Right forelimb (tissue), 1 donor: ENCODE measurements at places on chromosomes 6 and 20.
A peak's percentile ranks its signal among the peaks of the same experiment; 100 is the strongest.

DNA sequence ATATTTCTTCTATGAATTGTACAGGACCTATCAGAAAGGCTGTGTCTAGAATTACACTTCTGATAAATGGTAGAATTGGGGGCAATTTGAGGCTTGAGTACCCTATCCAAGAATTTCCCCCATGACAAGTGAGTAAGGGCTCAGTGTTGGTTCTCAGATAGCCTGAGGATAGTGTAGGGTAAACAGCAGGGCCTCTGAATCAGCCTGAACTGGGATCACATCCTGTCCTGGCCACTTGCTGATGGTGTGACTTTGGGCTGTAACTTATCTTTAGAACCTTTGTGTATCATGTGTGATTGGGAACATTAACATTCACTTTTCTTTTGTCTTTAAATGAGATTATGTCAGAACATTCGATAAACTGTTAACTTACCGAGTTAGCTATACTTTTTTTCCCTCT, 151.0 kb downstream of the CLIC5 start:
- DNase-seq, result no peak

- peak; percentile 60 for DNase-seq
These were observed 11.9 kb downstream of the VSTM2L start for GRCh38 chr20:37914672-37915433.

GRCh38 chr6:6803180-6803977, 214.9 kb downstream of the LY86 start:
- DNase-seq, result no peak

DNA sequence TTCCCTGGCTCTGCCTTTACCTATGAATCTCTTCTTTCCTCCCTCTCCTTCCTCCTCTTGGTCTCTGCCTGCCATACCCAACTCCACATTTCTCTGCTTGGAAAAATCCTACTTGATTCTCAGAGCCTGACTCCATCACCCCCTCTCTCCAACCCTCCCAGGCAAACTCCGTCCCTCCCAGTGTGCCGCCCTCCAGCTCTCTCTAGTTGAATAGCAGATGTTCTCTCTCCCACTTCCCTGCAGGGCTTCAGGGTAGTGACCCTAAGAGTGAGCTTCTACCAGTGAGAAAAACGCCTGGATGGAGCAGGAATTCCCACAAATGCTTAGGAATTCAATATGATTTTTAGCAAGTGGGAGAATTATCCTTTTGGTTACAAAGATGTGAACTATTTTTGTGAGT, 141.6 kb downstream of the MTHFD1L start:
- DNase-seq, result no peak

GRCh38 chr6:55198715-55199114, 24.4 kb downstream of the HCRTR2 start:
- no peak for DNase-seq

GRCh38 chr6:170448751-170449630, 104.1 kb downstream of the PSMB1 start:
- no peak for DNase-seq

DNA sequence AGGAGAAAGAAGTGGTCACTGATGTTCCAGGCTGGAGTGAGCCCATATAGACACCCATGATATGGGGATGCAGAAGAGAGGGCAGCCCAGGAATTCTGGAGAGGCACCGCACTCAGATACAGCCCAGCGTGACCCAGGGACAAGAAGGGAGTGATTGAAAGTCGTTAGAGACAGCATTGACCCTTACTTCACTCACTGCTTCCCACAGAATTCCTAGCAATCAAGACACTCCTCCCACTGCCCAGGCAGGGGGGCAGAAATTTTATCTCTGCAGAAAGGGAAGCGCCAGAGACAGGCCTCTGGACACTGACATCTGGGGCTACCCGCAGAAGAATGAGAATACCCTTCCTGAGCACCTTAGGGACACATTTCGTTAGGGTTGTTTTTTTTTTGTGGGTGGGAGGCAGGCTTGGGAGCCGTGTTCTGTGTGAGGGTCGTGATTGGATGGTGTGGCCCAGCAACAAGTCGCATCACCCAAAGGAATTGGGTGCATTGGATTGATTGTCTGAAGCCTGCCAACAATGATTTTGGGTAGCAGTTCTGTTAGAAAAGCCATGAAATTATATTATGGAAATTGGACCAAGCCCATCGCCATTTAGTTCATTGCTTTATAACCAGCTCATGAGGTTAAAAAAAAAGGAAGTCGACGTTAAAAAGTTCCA, 45.9 kb upstream of the MAP3K4 start:
- DNase-seq, result no peak

DNA sequence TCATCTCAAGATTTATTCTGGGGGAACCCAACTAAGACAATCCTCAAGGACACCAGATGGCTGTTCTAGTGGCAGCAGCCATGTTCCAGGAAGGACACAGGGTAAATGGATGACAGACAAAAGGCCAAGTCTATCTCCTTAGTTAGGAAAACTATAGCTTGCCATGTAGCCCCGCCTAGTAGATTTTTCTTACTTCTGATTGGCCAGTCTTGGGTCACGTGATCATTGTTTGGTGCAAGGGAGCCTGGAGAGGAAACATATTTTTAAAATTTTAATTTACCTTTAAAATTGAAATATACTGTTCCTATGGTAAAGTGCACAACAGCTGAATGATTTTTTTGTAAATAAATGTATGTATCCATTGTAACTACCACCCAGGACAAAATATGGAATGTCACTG, 4.4 kb upstream of the KCNS1 start:
- no peak for DNase-seq

DNA sequence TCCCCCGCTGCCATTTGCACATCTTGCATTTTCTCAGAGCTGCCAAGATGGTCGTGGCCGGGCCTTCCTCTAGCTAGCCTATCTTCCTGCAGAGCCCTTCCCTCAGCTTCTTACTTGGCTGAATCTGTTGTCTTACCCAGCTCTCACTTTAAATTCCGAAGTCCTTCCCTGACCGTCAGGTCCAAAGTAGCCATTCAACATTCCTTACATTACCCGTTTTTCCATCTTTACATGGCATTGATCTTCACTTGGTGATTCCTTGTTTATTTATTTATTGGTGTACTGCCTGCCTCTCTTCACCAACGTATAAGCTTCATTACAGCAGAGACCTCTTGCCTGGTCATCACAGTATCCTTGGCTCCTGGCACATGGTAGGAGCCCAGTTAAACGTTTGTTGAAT, 137.4 kb upstream of the ESR1 start:
- no peak for DNase-seq

GRCh38 chr6:168441434-168442391, 729 bp downstream of the SMOC2 start:
- DNase-seq, result peak; percentile 68

DNA sequence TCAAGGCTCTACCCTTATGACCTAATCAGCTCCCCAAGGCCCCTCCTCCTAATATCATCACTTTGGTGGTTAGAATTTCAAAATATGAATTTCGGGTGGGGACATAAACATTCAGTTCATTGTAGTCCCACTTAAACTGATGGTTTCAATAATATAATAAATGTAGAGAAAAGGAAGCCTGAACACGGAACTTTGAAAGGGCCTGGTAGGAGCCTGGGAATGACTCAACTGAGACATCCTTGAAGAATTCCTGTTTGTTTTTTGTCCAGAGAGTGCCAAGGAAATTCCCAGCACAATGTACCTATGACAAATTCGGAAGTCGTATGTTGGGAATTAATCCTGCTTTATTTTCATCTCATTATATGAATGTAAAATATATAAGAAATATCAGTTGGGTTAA, 457.9 kb downstream of the PLCB1 start:
- DNase-seq, result no peak

DNA sequence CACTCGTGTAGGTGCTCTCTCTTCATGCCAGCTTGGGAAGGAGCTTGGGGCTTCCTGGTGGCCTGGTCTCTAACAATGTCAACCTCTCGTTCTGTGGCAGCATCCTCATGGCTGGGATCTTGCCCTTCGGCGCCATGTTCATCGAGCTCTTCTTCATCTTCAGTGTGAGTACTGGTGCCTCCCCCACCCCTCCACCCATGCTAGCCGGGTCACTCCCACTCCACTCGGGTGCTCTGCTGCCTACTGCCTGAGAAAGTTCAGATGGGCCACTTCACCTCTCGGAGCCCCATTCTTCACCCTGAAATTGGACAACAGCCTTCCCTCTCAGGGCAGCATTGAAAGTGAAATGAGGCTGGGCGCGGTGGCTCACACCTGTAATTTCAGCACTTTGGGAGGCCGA, 48.8 kb downstream of the TM9SF4 start:
- DNase-seq, result no peak

DNA sequence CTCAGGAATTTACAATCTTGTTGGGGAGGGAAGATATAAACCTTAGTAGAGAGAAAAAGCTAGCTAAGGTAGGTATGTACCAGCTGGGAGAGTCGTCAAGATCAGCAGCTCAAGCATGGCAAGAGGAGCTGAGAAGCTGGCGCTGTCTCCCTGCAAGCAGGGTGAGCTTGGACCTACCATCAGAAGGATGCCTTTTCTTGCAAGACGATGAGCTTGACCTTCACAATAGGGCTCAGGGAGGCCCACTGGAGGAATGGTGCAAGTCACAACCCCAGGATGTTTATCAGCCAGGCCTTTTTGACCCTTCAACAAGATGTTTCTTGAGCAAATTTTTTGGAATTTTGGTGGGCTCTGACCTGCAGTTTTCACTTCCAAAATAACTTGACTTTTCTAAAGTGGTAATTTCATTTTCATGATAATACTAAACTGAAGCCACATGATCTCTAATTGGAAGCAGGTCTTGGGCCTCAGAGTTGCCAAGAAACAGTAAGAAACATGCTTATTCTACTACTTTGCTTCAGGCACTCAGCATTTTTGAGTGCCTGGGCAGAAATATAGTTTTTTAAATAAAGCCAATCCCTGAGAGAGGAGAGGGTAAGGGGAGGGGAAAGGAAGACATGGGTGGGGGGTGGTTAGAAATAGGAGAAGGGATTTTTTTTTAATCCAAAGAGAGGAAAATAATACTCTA, 258.1 kb downstream of the CLIC5 start:
- no peak for DNase-seq

DNA sequence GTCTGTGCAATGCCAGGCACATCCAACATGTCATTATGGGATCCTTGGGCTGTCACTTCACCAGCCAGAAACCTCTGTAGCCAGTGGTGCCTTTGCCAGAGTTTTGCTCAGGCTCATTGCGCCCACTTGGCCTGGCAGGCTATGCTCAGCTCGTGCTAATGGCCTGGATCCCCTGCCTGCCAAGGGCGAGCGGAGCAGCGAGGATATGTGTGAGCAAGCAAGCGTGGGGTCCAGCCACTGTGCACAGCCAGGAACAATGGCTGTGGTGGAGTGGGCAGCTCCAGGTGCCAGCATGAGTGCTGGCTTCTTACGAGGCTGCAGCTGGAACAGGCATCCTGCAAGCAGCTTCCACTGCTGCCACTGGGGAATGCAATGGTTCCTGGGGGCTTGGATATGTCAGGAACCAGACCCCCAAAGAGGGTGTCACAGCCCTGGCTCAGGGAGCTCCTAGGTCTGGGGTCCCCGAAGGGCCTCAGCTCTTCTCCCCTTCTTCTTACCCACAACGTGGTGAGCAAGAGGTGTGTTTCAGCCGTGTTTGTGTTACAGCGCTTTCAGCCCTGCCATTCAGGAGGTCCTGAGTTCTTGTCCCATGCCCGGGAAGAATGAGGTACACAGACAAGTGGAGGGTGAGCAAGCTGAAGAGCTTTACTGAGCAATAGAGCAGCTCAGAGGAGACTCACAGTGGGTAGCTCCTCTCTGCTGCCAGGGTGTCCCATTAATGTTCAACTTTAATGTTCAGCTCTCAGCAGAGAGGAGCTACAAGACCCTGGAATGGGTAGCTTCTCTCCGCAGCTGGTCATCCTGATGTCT, 22.3 kb upstream of the TOP1 start:
- DNase-seq, result no peak

- DNase-seq, result no peak
These were observed 79.6 kb downstream of the RCAN2 start for GRCh38 chr6:46411456-46412197.

- DNase-seq, result peak; percentile 54
These were observed 14.9 kb upstream of the PPARD start for GRCh38 chr6:35327349-35328027.

DNA sequence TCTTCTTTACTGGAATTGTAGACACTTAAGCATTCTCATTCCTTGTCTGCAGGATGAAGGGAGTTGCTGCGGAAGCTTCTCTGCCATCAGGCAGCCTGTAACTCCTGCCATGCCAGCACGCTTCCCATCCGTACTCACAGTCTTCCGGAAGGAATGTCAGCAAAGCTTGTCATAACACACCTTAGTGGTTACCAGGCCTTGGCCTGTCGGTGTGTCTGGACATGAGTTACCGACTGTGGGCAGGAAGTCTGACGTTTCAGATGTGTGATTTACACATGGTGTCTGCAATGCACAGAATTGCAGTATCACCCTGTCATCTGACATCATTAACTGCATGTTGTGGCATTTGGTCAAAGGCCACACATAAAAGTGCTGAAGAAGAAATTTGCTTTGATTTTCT, 102.2 kb downstream of the SLC24A3 start:
- no peak for DNase-seq

GRCh38 chr6:29019629-29020028, 14.5 kb upstream of the ZNF311 start:
- no peak for DNase-seq

DNA sequence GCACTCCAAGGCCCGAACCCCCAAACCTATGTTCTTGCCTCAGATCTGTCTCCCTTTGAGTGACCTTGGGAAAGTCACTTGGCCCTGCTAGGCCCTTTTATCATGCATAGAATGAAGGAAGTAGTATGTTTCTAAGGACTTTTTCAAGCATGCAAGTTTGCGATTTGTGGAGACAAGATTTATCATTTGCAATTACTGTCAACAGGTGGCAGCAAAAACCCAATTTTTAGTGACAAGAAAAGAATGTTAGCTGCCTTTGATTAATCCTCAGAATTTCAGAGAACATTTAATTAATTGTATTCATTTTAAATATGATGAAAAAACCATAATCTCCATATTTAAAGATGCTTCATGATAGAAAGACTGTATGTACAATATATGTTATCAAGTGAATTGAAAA, 28.3 kb upstream of the PREP start:
- DNase-seq, result no peak

DNA sequence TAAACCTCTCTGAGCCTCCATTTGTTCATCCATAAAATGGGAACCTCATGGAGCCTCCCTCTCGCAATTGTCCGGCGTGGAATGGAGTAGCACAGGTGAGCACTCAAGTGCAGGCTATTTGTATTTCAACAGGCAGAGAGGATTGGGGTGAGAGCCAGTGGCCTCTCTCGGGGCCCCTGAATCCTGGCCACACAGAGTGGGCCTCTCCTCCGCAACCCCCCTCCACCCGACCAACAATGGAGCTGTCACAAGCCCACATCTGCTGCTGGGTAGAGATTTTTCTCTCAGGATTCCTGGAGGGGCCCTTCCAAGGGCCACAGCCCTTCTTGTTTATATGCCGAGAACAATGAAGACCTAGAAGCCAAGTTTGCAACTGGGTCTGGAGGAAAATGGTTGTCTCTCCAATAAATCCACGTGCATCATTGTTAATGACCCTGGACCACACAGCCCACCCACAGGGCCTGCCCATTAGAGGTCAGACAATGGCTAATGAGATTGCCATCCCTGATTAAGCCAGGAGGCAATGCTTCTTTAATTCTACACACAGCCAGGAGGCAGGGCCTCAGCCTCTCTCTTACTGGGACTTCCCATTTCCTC, 233.0 kb downstream of the ANKRD60 start:
- no peak for DNase-seq
